Type B pancreatic cell (in vitro differentiated cells): ENCODE measurements at places on chromosomes 4 and X. TPM values are rescaled to one million over a fixed set of nuclear protein-coding genes. Genes with fewer than 3 reads are reported as not detected.
A peak's percentile ranks its signal among the peaks of the same experiment; 100 is the strongest.

- H3K27ac ChIP-seq: no peak overlapping the region
- no peak overlapping the region for H3K4me3 ChIP-seq
- H3K4me1 ChIP-seq: no peaks in the 10 kb centered on the region
Observed at GRCh38 chr4:31261632-31262031, 541.5 kb downstream of the PCDH7 start.

DNA sequence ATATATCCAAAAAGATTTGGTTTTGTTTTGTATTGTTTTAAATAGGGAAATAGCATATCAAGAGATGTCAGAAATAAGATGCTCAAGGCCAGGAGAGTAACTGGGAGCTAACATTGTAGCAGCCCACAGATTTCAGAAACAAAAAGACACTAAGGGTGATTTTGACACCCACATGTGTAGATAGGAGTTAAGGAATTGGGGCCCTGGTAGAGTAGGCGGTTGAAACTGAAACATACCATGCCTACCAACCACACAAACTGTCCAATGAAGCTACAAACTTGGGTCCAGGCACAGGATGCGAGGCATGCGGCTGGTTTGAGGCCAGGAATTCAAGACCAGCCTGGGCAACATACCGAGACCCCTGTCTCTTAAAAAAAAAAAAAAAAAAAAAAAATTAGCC lies 6.3 kb upstream of the HSPA4L start:
- no peaks in the 10 kb centered on the region for H3K4me1 ChIP-seq
- H3K36me3 ChIP-seq: no peaks in the 10 kb centered on the region
- H3K4me3 ChIP-seq: no peak overlapping the region
- H3K27ac ChIP-seq: no peak overlapping the region
- peaks cover 4% of the 10 kb centered on the region for H3K27me3 ChIP-seq
- DNase-seq: no peak

GRCh38 chr4:30380404-30380998 lies 339.7 kb upstream of the PCDH7 start:
- no peak overlapping the region for H3K4me3 ChIP-seq
- no peaks in the 10 kb centered on the region for H3K4me1 ChIP-seq
- H3K27ac ChIP-seq: no peak overlapping the region

GRCh38 chrX:114006664-114007063 lies 577.2 kb upstream of the HTR2C start:
- H3K4me1 ChIP-seq: no peaks in the 10 kb centered on the region
- H3K36me3 ChIP-seq: no peaks in the 10 kb centered on the region
- H3K4me3 ChIP-seq: no peak overlapping the region
- H3K27me3 ChIP-seq: no peaks in the 10 kb centered on the region

DNA sequence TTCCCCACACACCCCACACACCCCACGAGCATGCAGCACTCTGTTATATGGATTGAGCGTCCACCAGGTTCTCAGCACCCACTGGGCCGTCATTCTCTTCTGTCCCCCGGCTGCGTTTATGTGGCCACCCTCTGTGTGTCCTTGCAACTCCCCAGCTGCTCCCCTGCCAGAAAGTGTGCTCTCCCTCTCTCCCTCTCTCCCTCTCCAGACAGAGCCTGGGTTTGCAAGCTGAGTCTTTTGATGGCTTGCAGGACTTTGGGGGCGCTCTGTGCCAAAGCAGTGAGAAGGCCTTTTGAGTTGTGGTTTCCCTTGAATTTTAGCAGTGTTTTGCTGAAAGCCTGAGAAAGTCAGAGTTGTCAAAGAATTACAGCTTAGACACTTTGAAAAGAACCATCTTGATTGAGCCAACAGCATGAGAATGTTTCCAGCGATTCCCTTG lies 173.5 kb downstream of the DCLK2 start:
- peaks cover 30% of the 10 kb centered on the region for H3K4me1 ChIP-seq
- no peak for DNase-seq
- H3K27ac ChIP-seq: peak overlapping the region; percentile 83
- H3K36me3 ChIP-seq: peaks cover 31% of the 10 kb centered on the region

GRCh38 chrX:78622831-78623230 lies 36.3 kb downstream of the RTL3 start:
- no peak overlapping the region for H3K4me3 ChIP-seq
- H3K4me1 ChIP-seq: no peaks in the 10 kb centered on the region
- DNase-seq: no peak
- H3K36me3 ChIP-seq: no peaks in the 10 kb centered on the region

DNA sequence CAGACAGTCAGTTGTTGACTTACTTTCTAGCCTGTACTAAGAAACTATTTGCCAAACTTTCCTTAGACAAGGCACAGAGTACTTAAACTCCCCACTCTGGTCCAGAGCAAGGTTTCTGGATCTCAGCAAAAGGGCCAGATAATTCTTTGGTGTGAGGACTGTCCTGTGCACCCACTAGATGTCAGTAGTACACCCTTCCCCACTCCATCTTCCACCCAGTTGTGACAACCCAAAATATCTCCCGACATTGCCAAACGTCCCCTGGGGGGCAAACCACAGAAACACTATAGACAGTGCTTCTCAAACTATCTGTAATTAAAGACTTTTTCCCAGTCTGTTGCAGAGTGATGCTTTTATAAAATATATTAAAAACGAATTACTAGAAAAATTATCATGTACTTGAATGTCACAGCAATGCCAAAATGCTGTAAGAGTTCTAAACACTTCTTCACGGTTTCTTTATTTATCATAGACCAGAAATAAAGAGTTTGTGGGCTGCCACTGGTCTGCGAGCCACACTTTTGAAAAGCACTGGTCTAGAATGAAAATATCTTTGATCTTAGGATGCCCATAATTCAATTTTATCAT lies 203.5 kb downstream of the PRDM5 start:
- peaks cover 1% of the 10 kb centered on the region for H3K36me3 ChIP-seq
- peaks cover 7% of the 10 kb centered on the region for H3K4me1 ChIP-seq
- peaks cover 3% of the 10 kb centered on the region for H3K27me3 ChIP-seq
- no peak overlapping the region for H3K27ac ChIP-seq

DNA sequence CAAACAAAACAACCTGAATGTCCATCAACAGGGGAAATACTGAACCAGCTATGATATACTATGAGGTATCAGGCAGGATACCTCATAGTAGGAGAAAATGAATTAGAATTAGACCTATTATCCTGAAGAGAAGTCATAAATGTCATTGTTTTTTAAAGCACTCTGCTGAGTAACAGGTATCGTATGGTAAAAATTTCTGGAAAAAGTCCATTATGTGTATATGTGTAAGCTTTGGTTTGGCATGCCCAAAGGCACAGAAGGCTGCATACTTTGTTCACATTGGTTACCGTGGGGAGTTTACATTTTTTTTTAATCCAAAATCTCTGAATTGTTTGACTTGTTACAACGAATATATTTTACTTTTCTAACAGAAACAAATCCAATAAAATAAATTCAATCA lies 70.5 kb downstream of the RPS3A start:
- H3K27ac ChIP-seq: no peak overlapping the region
- H3K27me3 ChIP-seq: no peaks in the 10 kb centered on the region
- H3K4me3 ChIP-seq: no peak overlapping the region
- peaks cover 25% of the 10 kb centered on the region for H3K4me1 ChIP-seq
- peaks cover 28% of the 10 kb centered on the region for H3K36me3 ChIP-seq
- DNase-seq: no peak

DNA sequence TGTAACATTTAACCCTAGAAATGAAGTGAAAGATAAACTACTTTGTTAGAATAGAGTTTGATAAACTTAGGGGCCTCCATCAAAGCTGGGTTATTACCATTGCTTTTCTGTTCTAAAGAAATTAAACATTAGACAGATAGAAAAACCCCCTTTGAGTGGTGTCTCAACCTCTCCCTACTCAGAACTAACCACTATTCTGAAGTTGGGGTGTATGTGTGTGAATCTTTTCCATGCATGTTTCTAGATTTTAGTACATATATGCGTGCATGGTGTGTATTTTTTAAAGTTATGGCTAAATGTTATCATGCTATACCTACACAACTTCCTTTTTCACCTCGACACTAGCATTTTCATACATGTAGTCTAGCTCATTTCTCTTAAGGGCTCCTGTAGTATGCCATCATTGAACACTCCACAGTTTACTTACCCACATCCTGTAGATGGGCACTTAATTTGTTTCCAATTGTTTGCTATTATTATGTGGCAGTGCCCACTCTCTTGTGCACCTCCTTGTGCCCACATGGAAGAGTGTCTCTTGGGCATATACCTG lies 25.7 kb downstream of the GEMIN8 start:
- no peak overlapping the region for H3K27ac ChIP-seq
- no peak overlapping the region for H3K4me3 ChIP-seq
- no peak for DNase-seq
- H3K36me3 ChIP-seq: peaks cover 8% of the 10 kb centered on the region
- no peaks in the 10 kb centered on the region for H3K27me3 ChIP-seq

DNA sequence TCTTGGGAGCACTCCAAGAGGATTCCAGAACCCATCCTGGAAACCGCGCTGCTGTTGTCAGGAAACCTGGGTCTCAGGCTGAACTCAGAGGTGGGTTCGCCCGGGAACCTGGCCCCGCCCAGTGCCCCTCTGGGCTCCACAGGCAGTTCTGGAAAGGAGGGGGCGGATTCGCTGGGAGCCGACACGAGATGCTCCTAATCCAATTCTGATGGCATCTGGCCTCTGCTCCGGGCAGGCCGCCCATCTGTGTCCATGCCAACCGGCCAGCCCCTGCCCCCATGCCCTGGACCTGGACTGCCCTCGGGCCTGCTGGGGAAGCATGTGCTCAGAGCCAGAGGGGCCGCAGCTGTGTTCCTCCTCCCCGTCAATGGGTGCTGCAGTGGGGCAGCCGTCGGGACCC lies 21.0 kb downstream of the ATP2B3 start:
- no peak overlapping the region for H3K4me3 ChIP-seq
- H3K36me3 ChIP-seq: no peaks in the 10 kb centered on the region
- no peaks in the 10 kb centered on the region for H3K27me3 ChIP-seq
- no peak for DNase-seq
- H3K4me1 ChIP-seq: no peaks in the 10 kb centered on the region

DNA sequence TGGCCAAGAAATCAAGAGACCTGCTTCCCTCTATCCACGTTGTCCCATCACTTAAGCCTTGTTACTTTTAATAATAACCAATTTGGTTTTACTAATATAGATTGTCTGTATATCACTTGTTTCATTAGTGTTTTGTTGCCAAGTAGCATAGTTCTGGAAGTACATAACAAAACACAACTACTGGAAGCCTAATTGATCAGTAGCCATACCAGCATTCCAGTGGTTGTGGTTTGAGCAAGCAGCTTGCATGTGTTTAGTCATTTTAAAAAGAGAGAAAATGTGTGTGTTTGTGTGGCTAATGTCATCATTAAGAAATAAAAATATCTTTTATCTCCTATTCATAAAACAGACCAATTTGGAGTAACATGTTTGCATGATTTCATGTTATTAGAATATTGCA lies 70.8 kb downstream of the PTPN13 start:
- H3K36me3 ChIP-seq: peaks cover 4% of the 10 kb centered on the region
- H3K4me3 ChIP-seq: no peak overlapping the region

- no peak for DNase-seq
- H3K27me3 ChIP-seq: no peaks in the 10 kb centered on the region
- H3K27ac ChIP-seq: no peak overlapping the region
- no peak overlapping the region for H3K4me3 ChIP-seq
Observed at GRCh38 chr4:176302283-176303275, 17.2 kb upstream of the SPCS3 start.

DNA sequence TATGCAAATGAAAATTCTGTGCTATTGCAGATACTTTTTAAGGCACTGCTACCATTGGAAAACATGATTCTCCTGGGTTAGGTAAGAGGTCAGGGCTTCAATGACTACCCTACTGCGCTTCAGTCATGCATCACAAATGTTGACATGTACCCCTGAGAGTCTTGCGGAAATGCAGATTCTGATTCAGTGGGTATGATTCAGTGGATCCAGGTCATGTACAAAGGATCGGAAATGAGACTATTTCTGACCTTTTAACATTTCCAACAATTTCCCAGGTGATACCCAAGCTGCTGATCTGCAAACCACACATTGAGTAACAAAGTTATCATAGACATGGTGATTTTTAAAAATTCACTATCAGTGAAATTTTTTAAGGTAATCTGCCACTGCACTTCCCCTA lies 62.6 kb downstream of the DDX53 start:
- no peak overlapping the region for H3K27ac ChIP-seq
- no peaks in the 10 kb centered on the region for H3K4me1 ChIP-seq
- no peak overlapping the region for H3K4me3 ChIP-seq
- no peaks in the 10 kb centered on the region for H3K27me3 ChIP-seq

- DNase-seq: peak; percentile 61
- H3K4me1 ChIP-seq: peaks cover 13% of the 10 kb centered on the region
- no peak overlapping the region for H3K27ac ChIP-seq
- H3K27me3 ChIP-seq: peaks cover 6% of the 10 kb centered on the region
Observed at GRCh38 chr4:3288571-3289094, 4.2 kb upstream of the RGS12 start.

- DNase-seq: no peak
- H3K4me3 ChIP-seq: no peak overlapping the region
- H3K36me3 ChIP-seq: no peaks in the 10 kb centered on the region
- peaks cover 4% of the 10 kb centered on the region for H3K27me3 ChIP-seq
Observed at GRCh38 chr4:10283761-10284160, 167.2 kb upstream of the WDR1 start.

DNA sequence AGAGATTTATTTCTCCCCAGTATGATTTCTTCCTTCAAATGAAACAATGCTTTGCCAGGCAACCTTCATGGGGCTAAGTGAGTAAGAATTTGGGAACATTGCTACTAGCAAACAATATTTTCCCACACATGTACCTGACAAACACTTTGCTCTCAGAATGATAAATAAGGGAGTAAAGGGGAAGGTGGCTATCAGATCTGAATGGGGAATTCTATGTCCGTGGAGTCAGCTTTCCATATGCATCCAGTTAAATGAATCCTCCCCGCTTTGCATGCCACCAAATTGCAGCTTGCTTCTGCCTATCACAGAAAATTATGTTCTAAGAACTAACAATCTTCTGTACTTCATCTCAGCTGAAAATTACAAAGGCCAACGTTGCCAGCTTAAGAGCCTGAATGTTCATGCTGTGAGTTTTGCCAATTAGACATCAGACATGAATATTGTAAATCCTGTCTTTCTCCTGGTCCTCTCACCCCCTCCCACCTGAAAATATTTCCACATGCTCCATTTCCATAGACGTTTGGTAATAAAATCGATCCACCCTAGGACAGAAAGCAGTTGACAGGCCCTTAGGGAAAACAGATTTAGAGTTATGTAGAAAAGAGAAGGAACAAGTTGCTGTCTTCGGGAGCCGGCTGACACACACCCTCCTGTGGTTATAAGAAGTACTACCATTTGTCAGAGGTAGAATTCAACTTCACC lies 6.3 kb downstream of the MEPE start:
- H3K36me3 ChIP-seq: no peaks in the 10 kb centered on the region
- H3K4me3 ChIP-seq: no peak overlapping the region
- DNase-seq: no peak
- H3K27me3 ChIP-seq: peaks cover 13% of the 10 kb centered on the region
- no peak overlapping the region for H3K27ac ChIP-seq
- H3K4me1 ChIP-seq: no peaks in the 10 kb centered on the region

The HTN1 gene
- total RNA-seq: not detected in 2 replicates

The TET2 gene
- 32.1 and 34.8 TPM in 2 replicates for total RNA-seq

The LAMTOR3 gene
- 47.1 and 54.0 TPM in 2 replicates for total RNA-seq

The F11 gene
- 0.72 and 1.0 TPM in 2 replicates for total RNA-seq

The DGAT2L6 gene
- not detected in 2 replicates for total RNA-seq

The USP26 gene
- total RNA-seq: not detected in 2 replicates

The CACNA1F gene
- 0.17 and 0.48 TPM in 2 replicates for total RNA-seq
